ENCODE measurements at places on chromosomes 13 and 19.

DNA sequence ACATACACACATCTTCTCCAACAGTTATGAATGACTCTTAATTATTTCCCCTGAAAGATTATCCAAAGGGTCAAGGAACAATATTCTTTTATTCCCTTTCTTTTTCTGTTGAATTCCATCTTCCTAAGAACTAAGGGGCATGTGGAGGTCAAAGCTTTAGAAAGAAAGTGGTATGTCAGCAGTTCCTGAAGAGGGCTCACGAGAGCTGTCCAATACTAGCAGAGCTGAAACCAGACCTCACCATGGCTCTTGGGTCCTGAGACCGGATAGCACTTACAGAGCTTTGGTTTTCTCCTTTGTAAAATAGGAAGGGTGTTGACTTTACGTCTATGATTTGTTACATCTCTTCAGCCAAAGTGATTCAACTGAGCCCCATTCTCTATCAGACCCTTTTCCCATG is 109.8 kb upstream of the FREM2 start:
- no peak for DNase-seq

- DNase-seq, result no peak
These were observed 301.7 kb upstream of the NBEA start for GRCh38 chr13:34640179-34640992.

- DNase-seq, result no peak
These were observed 7.3 kb upstream of the C13orf46 start for GRCh38 chr13:113981194-113981605.

GRCh38 chr19:40213882-40214570 is 4.2 kb downstream of the TTC9B start:
- no peak for DNase-seq

DNA sequence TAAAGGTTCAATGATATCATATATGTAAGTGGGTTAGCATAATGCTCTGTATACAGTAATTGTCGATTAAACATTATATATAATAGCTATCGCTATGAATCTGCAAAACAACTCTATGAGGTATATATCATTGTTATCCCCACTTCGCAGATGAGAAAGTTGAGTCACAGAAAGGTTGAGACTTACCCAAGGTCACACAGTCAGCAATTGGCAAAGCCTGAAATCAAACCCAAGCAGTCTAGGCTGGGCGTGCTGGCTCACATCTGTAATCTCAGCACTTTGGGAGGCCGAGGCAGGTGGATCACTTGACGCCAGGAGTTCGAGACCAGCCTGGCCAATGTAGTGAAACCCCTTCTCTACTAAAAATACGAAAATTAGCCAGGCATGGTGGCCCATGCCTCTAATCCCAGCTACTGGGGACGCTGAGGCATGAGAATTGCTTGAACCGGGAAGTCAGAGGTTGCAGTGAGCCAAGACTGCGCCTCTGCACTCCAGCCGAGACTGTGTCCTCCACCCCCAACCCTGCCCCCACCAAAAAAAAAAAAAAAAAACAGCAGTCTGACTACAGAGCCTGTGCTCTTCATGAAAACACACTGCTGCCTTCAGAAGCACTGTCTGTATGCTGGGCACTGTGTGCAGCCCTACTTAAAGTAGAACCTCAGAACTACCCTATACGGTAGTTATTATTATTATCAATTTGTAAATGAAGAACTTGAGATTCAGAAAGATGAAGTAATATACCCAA is 1.3 kb downstream of the HSPBP1 start:
- DNase-seq, result no peak

GRCh38 chr13:103634066-103634465 is 567.8 kb upstream of the SLC10A2 start:
- DNase-seq, result no peak

DNA sequence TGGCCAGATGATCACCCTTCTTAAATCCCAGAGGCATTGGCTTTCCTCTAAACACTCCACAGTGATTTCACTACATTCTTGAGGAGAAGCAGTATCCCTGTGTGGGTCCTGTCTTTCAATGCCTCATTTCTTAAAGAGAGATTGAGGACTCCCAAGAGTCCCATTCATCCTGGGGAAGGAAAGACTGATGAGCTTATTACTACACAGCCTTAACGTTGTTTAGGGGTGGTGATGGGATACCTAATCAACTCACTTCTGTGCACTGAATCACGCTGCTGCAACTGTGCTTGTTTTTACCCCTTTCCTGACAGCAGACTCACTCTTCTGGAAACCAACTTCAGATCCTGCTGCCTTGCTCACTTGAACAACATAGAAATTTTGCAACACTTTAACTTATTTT is 203.1 kb downstream of the RGCC start:
- DNase-seq, result no peak

DNA sequence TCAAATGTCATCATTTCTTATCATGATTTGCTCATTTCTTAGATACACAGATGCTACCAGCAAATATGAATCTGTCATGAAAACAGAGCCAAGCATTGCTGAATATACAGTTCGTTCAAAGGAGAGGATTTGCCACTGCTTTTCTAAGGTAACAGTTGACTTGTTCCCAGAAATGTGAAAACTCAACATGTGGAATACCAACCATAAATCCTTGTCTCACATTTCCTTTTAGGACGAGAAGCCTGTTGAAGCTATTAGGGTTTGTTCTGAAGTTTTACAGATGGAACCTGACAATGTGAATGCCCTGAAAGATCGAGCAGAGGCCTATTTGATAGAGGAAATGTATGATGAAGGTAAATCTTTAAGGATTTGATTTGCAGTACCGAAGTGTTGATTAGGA is 86.7 kb downstream of the DNAJC3 start:
- DNase-seq, result no peak

All from AG04449 (cell line).